Stimulated activated CD4-positive, alpha-beta T cell treated with anti-CD3 and anti-CD28 coated beads, Interleukin-4, amount 100 ng/mL, for 4 hours (primary cell): ENCODE measurements at places on chromosomes 1 and 21.

DNA sequence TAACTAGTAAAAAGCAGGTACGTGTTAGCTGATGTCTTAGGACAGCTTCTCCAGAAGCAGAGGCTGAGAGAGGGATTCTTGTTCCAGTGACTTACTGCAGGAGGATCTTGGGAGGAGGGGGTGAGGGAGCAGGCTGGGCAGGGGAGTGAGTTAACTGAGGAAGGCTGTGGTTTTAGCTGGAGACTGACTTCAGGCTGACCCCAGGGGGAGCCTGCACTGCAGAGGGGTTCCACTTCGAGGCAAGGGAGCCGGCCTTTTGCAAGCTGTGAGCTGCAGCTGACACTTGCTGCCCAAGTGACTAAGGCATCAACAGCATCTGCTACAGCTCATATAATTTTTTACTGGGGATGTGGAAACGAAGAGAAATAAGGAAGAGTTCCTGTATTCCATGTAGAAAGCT lies 50.4 kb upstream of the SOD1 start:
- DNase-seq, result no peak

DNA sequence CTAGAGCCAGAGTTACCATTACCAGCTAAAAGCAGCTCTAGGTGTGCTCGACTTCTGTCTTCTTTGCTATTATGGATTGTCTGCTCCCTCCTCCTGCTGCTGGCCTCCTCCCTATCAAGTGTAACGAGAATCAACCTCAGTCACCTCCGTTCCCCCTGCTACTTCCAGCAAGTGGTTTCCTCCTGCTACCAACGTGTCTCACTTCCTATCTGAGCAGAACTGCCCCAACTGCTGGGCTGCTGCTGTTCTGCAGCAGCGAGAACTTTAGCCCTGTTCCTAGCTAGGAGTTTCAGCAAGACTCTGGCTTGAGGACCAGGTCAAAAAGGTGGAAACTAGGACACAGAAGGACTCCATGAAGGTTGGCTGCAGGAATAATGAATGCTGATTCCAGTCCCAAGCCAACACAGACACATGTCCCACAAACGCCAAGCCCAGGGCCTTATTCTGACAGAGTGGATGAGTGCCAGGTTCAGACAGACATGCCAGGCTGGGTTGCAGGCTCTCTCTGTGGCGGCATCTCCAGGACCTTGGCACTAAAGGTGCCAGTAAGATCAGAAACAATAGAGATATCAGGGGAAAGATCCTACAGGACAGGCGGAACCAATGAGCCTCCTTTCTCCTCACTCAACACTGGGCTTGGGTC lies 46.9 kb downstream of the CD34 start:
- DNase-seq, result peak; percentile 34

GRCh38 chr1:28058971-28059878 lies 29.2 kb downstream of the EYA3 start:
- DNase-seq, result no peak

- no peak for DNase-seq
Observed at GRCh38 chr1:101484689-101485338, 248.0 kb downstream of the S1PR1 start.

DNA sequence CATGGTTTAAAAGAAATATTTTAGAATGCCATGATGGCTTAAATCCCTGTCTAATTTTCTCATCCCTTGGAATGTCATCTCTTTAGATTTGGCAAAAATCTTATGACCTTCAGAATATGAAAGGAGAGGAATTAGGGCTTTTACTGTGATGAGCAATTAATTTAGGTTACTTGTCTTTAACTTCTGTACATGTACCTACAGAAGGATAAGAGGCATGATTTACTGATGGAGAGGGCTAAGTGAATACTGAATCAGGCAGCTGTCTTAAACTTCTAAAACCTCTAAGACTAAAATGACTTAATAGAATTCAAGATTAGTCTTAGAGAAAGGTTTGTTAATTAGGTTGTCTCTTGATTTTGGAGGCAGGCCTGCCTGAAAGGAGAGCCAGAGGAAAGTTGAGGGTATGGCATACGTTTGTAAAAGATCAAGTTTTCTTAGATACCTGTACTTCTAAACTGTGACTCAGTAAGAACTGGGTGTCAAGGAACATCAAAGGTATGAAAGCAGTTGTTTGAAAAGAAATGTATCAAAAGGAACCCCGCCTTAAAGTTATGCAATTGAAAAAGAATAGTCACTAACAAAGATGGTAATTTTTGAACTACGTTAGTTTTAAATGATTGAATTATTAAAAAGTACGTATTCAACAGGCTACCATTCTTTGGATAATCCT lies 12.5 kb downstream of the MACO1 start:
- no peak for DNase-seq

DNA sequence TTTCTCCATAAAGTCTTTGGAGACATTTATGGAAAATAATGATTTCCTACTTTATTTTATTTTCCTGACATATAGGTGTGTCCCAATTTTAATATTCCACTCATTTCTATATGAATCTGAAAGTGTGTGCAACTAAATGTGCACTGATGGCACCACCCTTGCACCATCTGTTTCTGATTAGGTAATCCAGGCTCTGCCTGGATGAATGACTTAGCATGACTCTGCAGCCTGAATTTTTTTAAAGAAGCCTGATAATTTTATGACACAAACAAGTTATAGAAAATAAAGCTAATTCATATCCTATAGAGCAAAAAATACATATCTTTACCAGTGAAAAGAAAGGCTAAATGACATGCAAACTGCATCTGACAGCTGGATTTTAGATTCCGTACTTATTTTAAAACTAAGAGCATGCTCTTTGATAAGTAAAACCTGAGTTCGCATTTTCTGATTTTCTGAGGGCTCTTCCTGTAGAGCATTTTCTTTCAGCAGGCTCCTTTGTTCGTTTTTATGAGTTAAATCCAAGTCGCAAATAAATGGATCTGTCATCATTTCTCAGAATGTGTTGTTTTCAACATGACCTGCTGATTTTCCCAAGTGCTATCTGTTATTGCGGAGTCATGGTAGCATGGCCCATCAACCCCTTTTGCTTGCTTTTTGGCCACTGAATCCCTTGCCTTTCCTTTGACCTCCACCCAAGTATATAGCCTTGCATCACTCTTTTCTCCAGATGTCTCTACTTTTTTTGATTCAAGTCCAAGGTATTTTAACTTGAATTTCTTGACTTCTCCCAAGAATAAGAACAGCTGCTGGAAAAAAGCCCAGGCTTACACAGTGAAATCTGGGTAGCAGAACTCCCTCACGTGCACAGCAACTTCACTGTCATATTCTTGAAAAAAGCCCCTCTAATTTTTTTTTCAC lies 52.8 kb upstream of the LYPLAL1 start:
- no peak for DNase-seq

- DNase-seq, result no peak
Observed at GRCh38 chr1:163706915-163707314, 385.2 kb downstream of the NUF2 start.

- DNase-seq, result no peak
Observed at GRCh38 chr21:43790010-43790524, 690 bp downstream of the RRP1 start.

- no peak for DNase-seq
Observed at GRCh38 chr1:113747376-113747775, 11.9 kb downstream of the PHTF1 start.

GRCh38 chr1:107294686-107295085 lies 153.8 kb downstream of the NTNG1 start:
- DNase-seq, result no peak

DNA sequence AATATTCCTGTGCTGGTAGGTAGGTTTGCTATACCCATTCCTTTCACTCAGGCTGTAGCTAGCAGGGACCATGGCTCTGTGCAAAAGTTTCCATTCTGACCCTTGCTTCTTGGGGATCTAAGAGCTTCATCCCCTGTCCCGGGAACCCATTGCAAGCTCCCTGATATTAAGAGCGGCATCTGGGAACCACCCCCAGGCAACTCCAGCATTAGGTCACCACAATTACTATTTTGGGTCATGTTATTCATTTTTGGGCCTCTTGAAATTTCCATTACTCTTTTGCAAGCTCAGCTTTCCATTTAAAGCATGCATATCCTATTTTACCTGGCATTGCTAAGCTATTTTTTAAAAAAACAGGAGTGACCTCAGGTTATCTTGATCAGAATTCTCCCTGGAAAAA lies 22.1 kb upstream of the ACTRT2 start:
- DNase-seq, result no peak

DNA sequence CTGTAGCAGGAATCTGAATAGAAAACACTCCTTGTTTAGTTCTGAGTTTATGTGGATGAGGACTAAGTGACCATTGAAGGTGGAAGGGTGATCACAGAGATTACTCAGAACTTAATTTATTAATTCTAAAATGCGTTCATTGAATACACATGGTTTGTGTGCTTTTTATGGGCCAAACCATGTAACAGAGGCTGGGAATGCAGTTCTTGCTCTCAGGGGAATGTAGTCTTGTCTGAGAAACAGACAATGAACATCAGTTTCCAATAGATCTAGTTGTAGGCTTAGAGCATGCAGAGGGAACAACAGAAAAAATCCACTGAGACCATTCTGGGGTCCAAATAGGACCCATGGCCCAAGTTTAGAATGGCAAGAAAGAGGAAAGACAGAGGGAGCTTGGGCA lies 46.1 kb downstream of the ITSN1 start:
- DNase-seq, result no peak

DNA sequence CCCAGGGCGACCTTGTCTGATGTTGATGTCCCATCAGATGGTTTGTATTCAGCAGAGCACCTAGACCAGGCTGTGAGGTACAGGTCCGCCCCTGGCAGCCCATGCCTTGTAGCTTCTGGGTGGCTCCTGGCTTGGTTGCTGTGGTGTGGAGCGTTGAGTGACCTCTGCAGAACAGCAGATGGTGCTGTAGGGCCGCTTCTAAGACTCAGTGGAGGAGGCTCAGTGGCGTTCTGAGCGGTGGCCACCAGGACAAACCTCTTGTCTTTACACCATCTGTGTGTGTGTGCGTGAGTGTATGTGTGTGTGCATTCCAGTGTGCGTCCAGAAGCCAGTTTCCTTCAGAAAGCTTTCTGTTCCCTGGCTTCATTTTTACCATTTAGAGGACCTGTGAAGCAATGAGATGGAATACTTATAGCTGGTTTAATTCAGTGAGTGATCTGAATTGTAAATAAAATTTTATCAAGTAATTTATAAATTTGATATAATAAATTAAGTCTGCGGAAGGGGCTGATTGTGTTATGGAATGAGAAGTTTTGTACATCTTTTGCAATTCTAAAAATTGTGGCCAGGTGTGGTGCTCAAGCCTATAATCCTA lies 66.1 kb downstream of the ADARB1 start:
- DNase-seq, result peak; percentile 30

- DNase-seq, result no peak
Observed at GRCh38 chr1:230345139-230345885, 80.8 kb downstream of the PGBD5 start.

GRCh38 chr1:16082283-16083038 lies 9.0 kb upstream of the FAM131C start:
- DNase-seq, result peak; percentile 46

DNA sequence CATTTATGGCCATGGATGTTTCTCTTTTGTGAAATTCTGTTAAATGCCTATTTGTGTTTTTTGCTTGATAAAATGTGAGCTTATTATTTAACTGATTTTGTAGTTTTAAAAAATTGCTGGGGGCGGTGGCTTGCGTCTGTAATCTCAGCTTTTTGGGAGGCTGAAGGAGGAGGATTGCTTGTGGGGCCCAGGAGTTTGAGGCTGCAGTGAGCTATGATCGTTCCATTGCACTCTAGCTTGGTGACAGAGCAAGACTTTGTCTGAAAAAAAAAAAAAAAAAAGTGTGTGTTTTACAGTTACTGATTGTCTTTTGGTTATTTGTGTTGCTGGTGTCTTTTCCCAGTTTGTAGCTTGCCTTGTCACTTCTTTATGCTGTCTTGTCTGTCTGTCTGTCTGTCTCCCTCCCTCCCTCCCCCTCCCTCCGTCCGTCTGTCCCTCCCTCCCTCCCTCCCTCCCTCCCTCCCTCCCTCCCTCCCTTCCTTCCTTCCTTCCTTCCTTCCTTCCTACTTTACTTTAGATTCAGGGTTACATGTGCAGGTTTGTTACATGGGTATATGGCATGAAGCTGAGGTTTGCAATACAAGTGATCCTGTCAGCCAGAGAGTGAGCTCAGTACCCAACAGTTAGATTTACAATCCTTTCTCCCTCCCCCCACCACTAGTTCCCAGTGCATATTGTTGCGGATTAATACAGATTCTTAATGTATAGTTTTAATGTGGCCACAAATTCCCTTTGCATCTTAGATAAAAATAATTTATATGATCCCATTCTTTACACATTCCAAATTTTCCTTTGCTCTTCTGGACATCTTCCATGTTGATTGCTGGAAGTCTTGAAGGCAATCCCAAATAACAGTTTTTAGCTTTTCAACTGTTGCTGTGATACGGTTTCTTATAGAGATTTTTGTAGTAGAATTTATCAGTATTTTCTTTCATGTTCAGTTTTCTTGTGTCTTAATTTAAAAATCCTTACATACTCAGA lies 25.1 kb downstream of the PTBP2 start:
- no peak for DNase-seq

GRCh38 chr1:173502104-173502503 lies 25.0 kb downstream of the PRDX6 start:
- no peak for DNase-seq

- DNase-seq, result no peak
Observed at GRCh38 chr1:115330480-115331013, 7.5 kb downstream of the NGF start.

DNA sequence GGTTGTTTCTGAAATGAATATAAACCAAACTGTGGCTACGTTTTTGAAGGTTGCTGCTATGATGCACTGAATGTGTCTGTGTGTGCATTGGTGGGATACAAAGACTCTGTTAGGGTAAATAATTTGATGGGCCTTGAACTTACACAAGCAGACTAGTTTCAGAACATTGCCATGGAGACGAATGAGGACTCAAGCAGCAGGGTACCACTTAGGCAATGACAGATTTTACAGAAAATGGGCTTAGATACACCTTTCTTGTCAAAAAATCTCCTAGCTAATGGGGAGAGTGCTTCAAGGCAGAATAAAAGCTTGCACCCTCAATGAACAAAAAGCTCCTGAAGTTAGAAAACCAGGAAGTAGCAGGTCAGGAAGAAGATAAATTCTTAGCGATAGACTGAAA lies 55.7 kb downstream of the IER5 start:
- no peak for DNase-seq
